ENCODE measurements at places on chromosomes 7 and 10. TPM values are rescaled to one million over a fixed set of nuclear protein-coding genes. Genes with fewer than 3 reads are reported as not detected.

GTF2IRD1 gene
- 3.1 TPM for total RNA-seq

ENKUR gene
- not detected for total RNA-seq

FOXP2 gene
- total RNA-seq: 0.14 TPM

DNA sequence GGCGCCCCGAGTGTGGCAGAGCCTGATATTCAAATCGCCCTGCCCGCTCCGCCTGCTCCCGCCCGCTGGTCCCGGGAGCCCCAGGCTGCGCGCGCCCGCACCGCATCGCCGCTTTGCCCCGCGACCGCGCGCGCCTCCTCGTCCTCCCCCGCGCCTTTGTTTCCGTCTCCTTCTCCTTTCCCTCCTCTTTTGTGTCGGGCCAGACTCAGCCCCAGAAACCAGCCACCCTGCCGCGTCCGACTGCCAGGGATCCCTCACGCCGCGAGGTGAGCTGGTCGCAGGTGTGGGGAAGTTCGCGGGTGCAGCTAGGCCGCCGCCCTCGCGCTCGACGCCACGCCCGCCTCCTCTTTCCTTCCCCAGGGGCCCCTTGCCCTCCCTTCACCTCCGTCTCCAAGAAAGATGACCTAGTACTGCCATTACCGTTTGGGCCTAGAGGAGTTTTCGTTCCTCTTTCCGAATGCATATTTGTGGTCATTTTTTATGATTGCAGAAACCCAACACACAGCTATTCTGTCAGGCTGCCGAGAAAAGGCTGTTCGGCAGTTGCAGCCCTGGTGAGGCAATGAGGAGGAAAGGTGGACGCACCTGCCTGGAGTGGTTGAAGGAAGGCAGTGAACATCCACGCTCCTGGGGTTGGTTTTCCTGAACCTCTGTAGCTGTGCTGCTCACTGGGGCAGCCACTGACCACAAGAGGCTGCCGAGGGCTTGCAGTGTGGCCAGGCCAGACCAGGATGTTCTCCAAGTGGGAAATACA lies 107.3 kb downstream of the SNX10 start:
- peaks cover 15% of the 10 kb centered on the region for H3K4me1 ChIP-seq
- H3K36me3 ChIP-seq: no peaks in the 10 kb centered on the region
- H3K27ac ChIP-seq: peak overlapping the region; percentile 97

DNA sequence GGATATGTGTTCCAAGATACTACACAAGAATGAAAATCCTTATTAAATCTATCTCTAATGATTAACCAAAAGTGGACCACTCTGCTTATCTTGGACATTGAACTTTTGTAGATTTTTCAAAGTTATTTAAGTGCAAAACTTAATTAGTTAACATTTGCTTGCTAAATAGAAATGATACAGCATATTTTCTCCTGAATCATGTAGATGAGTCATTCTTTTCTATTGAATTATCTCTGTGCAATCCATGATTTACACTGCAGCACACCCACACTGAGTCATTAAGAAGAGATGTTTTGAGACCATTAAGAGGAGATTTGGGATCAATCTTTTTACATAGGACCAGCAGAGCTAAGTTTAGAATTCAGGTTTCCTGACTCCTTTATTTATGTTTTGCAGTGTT lies 6.6 kb upstream of the ABCC2 start:
- H3K27ac ChIP-seq: no peak overlapping the region
- H3K4me1 ChIP-seq: peaks cover 3% of the 10 kb centered on the region
- H3K4me3 ChIP-seq: no peak overlapping the region
- peaks cover 5% of the 10 kb centered on the region for H3K27me3 ChIP-seq
- H3K36me3 ChIP-seq: no peaks in the 10 kb centered on the region
- no peak for DNase-seq

DNA sequence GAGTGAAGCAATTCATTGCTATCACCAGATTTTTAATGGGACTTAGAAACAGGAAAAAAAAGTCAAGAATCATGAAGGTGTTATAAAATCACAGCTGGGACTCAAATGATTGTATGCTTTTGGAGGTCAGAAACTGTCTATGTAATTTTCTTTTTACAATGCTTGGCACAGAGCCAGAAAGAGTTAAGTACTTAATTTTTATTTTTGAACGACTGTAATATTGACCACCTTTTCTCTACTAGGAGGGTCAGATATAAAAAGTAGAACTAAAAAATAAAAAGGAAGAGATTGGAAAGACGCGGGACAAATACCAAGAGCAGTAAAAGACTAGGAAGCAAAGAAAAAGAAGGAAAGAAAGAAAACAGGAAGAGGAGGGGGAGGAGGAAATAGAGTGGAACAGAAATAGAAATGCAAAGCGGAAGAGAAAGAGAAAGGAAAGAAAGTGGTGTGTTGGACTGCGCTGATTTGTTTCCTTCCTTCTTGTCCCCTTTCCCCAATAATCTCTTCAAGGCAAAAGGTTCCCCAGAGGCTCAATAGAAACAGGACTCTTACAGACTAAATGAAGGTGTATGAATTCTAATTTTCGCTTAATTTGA lies 23.2 kb upstream of the C1GALT1 start:
- H3K36me3 ChIP-seq: peaks cover 41% of the 10 kb centered on the region
- DNase-seq: no peak
- peak overlapping the region; percentile 46 for H3K27ac ChIP-seq
- no peaks in the 10 kb centered on the region for H3K27me3 ChIP-seq

- H3K4me1 ChIP-seq: no peaks in the 10 kb centered on the region
- no peak for DNase-seq
- H3K36me3 ChIP-seq: no peaks in the 10 kb centered on the region
- H3K4me3 ChIP-seq: no peak overlapping the region
- H3K27ac ChIP-seq: no peak overlapping the region
These were observed 572.6 kb downstream of the DNAJB6 start for GRCh38 chr7:157909370-157909769.

GRCh38 chr7:41162612-41163011 lies 540.3 kb downstream of the INHBA start:
- DNase-seq: no peak
- no peaks in the 10 kb centered on the region for H3K36me3 ChIP-seq
- no peaks in the 10 kb centered on the region for H3K27me3 ChIP-seq
- H3K4me1 ChIP-seq: no peaks in the 10 kb centered on the region

GRCh38 chr10:125226005-125226404 lies 65.6 kb upstream of the CTBP2 start:
- no peaks in the 10 kb centered on the region for H3K36me3 ChIP-seq
- no peak overlapping the region for H3K27ac ChIP-seq
- no peak overlapping the region for H3K4me3 ChIP-seq
- DNase-seq: no peak
- no peaks in the 10 kb centered on the region for H3K27me3 ChIP-seq

DNA sequence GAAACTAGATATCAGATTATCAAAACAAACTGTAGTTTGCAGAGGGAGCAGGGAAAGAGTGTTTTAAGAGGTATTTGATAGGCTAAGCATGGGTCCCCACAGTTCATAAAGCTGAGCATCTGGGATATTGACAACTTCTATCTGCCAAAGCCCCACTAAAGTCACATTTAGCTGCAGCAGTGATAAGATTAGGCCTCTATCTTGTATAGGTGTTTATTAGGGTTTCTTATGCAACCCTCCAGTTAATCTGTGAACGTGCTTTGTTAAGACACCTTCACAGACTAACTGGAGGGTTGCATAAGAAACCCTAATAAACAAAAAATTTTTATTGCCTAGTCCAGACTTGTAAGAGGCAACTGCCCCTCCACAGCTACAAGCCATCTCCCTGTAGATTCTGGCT lies 78.0 kb downstream of the CYP51A1 start:
- no peak overlapping the region for H3K27ac ChIP-seq
- H3K4me1 ChIP-seq: peaks cover 19% of the 10 kb centered on the region
- H3K36me3 ChIP-seq: peaks cover 8% of the 10 kb centered on the region
- DNase-seq: no peak

DNA sequence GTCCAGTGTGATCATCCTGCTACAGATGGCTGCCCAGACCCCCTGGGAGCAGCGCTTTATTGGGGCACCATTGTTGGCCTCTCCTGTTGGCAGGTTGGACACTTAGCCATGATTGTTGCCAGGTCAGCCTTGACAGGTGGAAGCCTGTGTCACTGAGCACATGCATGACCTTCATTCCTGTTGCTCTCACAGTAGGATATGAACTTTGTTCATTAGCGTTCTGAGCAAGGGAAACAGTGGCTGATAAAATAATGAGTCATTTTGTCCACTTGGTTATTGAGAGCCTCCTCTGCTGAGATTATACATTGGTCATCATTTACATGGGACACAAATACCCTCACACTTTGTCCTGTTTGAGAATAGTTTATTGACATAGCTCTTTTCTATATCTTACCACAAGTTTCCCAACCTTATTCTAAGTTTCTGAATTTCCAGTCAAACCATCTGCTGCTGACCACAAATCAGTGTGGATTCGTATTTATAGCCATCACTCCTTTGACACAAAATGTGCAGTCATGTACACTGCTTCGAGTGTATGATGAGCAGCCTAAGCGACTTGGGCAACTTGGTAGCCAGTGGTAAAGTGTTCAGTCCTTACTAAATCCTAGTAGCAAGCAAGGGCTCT lies 102.6 kb downstream of the TPST1 start:
- DNase-seq: no peak
- H3K27ac ChIP-seq: no peak overlapping the region
- no peaks in the 10 kb centered on the region for H3K36me3 ChIP-seq
- H3K27me3 ChIP-seq: peaks cover 3% of the 10 kb centered on the region

DNA sequence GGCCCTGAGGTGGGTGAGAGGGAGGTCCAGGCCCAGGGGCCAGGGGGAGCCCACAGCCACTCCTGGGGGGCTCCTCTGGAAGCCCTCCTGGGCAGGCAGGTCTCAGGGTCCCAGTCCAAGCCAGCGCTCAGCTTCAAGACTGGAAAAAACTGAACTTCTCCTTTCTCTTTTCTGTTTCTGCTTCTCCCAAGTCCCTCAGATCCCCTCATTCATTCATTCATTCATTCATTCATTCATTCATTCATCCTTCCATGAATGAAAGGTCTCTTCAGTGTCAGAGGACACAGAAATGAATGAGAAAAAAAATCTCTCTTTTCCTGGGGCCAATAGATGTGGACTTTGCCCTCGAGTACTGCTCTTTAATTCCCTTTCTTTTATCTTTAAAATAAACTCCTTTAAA lies 34.6 kb upstream of the PSMG3 start:
- H3K27ac ChIP-seq: no peak overlapping the region
- DNase-seq: no peak
- H3K27me3 ChIP-seq: peaks cover 11% of the 10 kb centered on the region
- no peaks in the 10 kb centered on the region for H3K36me3 ChIP-seq
- H3K4me1 ChIP-seq: no peaks in the 10 kb centered on the region

Measured in activated T-helper 2 cell treated with anti-CD3 and anti-CD28 coated beads, Interferon-gamma antibody, Interleukin-2, Interleukin-4, amounts not matched to agents 10 μg/mL and 5 μg/mL and 100 μg/mL, durations not matched to agents 14 hours and 24 hours and 36 hours (primary cell).